ENCODE measurements at places on chromosomes 1 and 21.

GRCh38 chr1:245538671-245539070 is 383.9 kb downstream of the KIF26B start:
- no peak for DNase-seq

DNA sequence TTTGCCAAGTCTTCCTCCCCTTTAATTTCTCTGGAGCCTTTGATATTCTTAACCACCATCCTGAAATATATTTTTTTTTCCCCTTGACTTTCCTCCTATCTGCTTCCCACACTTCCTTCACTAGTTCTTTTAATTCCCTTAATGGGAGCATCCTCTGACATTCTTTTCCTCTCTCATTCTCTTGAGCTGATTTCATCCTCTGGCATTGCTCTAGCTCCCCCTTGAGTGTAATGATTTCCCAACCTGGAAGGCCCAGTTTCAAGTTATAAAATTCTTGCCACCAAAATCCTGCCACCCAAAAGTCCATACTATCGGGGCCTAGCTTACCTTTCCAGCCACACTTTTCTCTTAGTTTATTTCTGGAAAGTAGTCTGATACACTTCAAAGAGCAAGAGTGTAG is 39.5 kb upstream of the UBE2U start:
- no peak for DNase-seq

- no peak for DNase-seq
Measured at GRCh38 chr1:61116421-61116820, 34.1 kb downstream of the NFIA start.

DNA sequence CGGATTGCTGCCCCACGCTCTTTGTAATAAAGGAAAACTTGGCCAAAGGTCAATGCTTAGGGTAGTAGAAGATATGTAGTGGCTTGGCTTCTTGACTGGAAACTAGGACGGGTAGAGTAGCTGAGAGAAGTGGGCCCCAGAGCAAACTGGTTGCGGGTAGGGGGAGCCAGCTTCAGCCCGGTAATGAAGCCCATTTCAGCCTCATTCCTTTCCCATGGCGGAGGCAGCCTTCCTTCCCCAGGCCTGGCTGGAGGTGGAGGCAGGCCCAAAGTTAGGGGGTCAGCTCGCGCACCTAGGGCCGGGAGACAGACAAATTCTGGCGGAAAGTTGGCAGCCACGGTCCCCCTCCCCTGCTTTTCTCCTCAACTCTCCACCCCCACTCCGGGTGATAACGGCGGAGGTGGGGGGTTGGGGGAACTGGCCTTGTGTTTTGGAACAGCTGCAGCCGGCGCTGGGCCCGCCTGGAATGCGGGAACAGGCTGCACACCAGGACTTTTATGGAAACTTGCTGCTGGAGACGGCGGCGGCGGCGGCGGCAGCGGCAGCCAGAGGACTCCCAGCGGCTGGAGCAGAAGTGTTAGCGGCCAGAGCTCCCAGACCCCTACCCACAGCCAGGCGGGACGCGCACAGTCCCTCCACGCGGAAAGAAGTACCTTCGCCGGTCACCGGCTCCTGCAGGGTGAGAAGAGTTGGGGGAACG is at the start of gene NEXN:
Gene NEXN, plus strand, starts transcription at position 544 of the 700 bp plus-strand sequence. CDS start 27,483 bp downstream, outside the sequence.
- no peak for DNase-seq

DNA sequence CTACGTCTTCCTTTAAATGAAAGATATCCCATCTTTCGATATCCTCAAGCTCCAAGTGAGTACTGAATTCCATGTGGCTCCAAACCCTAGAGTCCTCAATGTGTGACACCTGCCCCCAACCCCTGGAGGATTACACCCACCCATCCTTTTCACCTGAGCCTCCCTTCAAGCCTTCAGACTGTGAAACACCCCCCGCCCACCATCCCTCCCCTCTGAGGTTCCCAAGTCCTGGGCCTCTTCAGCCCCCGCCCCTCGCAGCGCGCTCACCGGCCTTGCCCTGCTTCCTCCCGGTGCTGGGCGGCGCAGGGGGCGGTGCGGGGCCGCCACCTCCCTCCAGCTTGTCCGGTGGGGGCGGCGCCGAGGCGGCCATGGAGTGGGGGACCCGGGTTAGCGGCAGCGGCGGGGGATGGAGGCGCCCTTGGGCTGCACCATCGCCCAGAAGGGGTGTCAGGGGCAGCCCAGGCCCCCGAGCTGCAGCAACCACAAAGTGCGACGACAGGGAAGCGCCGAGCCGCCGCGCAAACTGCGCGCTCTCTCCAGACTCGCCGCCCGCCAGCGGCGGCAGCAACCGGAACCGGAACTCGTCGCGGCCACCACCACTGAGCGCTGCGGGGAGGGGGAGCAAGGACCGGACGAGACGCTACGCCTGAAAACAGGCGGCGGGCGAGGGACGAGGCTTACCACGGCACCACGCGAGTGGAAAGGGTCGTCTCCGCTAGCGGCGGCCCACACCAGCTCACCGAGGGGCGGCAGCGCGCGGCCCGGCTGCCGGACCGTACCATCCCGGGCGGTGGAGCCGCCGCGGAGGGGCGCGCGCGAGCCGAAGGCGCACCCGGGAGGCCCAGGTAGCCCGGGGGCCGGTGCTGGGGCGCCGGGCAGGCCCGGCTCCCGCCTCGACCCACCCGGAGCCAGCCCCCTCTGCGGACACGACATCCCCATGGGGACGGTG is at the start of gene PYGO2:
Gene PYGO2, minus strand, starts transcription at position 576 of the 949 bp plus-strand sequence. Its CDS starts 206 bp downstream, at position 370.
- DNase-seq = peak; percentile 53

- no peak for DNase-seq
Measured at GRCh38 chr1:116844775-116845174, 64.9 kb upstream of the PTGFRN start.

- no peak for DNase-seq
Measured at GRCh38 chr1:43636006-43636641, 13.8 kb upstream of the KDM4A start.

- DNase-seq = no peak
Measured at GRCh38 chr1:44775930-44776729, 790 bp downstream of the RPS8 start.

DNA sequence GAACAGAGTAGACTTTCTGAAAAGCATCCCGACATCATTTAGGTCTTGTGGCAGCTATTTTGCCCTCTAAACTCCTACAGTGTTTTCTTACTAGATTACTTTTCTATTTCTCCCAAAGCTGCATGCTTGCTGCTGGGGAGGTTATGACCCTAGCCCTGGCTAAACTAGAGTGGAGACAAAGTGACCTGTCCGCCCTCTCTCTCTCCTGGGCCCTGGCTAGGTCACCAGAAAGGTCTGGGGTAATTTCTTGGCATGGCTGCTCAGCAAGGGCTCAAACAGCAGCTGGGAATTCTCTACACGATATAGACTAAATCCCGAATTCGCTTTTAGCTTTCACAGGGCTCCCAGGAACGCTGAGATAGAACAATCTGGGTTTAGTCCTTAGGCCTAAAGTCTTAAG is 84.5 kb upstream of the KCNE2 start:
- DNase-seq = no peak

- DNase-seq = no peak
Measured at GRCh38 chr21:37909936-37910335, 6.3 kb downstream of the KCNJ6 start.

- no peak for DNase-seq
Measured at GRCh38 chr1:169364948-169365347, 2.6 kb downstream of the NME7 start.

GRCh38 chr1:44903011-44903680 is 60.1 kb upstream of the PTCH2 start:
- DNase-seq = no peak

DNA sequence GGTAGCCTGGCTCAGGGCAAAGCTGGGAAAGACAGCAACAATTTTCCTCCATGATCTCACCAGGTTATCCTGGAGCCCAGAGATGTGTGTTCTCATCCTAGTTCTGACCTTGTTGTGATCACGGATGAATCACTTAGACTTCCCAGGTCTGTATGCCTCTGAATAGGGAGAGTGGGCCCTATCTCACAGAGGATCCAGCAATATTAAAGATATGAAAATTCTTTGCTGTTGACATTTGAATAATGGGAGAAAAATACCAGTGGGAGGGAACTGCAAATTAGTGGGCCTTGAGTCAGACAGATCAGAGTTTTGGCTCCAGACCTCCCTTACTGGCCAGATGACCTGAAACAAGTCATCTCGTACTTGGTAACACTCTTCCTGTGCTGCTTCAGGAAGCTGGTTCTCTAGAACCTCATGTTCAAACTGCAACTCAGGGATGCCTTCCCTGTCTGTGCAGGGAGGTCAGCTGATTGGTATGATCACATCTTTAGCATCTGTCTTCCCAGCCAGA is 32.8 kb upstream of the RNF19B start:
- no peak for DNase-seq

- no peak for DNase-seq
Measured at GRCh38 chr1:116569776-116570357, 959 bp downstream of the CD58 start.

DNA sequence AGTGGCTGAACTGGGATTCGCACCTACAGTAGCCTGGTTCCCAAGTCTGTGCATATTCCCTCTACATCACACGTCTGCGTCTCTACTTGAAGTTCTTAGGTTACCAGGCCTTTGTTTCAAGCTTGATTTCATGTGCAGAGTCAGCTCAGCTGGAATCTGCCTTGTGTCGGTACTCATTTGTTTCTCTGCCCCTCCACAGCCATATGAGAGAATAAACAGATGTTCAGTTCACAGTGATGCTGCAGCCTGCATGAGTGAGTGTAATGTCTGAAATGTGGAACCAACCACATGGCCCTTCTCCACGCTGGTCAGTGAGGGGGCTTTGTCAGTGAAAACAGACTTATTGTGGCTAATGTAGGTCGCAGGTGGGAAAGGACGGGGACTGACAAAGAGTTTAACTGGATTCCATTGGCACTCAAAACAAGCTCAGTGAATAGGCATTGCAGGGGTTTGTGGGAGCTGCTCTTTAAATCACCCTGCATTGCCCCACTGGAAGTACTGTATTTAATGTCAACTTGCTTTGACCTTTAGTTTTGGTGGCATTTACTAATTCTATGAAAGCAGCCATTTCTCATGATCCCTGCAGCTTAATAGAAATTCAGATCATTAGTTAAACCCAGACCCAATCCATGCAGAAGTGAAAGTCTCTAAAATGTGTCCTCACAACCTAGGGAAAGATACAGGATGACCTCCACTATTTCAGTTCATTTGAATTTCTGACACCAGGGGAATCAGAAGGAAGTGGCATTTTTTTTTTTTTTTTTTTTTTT is 136.4 kb upstream of the FAM78B start:
- no peak for DNase-seq

GRCh38 chr1:21030181-21030580 is 146.5 kb downstream of the EIF4G3 start:
- no peak for DNase-seq

DNA sequence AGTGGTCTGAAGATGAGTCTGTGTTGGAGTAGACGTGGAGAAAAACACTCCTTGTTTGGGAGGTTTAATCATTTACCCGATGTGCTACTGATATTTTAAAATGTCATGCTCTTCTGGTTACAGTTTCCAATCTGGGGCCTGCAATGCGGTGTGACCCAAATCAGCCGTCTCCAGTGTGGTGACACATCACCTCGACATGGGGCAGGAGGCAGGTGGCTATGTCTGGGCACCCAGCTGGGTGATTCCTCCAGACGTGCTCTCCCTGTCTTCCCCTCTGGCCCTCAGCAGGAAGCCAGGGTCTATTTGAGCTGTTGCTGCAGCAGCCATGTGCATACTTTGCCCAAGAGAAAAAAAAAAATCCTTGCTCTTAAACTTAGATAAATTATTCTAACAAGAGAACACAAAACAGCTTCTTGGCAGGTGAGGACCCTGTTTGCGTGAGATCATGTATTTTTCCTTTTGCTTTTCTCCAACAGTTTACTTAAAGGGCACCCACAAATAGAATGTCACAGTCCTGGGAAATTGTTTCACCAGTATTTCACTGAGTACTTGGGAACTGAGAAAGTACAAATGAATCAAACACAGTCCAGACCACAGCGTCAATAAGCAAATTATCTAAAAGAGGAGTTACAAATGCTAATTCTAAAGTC is 38.9 kb upstream of the MAP10 start:
- no peak for DNase-seq

- DNase-seq = no peak
Measured at GRCh38 chr1:167996266-167996665, 59.4 kb upstream of the MPC2 start.

DNA sequence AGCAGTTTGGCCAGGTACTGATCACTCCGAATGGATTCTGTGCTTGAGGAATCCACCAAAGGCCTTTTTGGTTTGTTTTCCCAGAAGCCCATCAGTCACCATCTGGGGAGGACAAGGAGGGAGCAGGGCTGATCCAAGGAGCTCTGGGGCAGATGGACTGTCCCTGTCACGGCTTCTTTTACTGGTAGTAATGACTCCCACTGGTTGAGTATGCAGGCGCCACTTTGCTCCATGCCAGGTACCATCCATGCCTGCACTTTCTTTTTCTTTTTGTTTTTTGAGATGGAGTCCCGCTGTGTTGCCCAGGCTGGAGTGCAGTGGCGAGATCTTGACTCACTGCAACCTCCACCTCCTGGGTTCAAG is 101.7 kb downstream of the UBIAD1 start:
- DNase-seq = no peak

DNA sequence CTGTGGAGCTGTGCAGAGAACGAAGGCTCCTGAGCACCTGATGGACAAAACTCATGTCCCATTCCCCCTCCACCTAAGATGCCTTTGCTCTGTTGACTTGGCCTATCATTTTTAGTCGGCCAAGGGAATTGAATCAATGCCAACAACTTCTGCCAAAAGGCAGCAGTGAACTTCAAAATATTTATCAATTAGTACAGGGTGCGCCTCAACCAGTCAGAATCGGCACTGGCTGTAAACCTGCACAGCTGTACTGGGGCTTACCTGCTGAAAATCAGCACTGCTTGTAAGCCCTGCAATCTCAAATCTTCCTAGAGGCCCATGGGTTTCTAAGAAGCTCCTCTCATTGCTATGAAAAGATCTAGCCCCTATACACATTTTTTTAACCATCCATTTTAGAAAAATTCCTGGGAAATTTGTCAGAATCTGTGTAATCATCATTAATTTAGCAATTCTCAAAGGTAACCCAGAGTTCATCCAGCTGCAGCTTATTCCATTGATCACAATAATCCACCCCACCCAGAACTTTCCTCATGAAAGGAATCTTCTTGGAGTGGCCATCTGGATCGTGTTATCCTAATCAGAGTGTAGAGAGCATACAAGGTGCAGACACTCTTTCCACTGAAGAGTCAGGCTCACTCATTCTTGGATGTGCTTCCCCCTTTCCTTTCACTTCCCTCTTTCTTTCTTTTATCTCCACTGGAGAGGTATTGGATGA is 40.2 kb downstream of the ADAMTS1 start:
- no peak for DNase-seq

DNA sequence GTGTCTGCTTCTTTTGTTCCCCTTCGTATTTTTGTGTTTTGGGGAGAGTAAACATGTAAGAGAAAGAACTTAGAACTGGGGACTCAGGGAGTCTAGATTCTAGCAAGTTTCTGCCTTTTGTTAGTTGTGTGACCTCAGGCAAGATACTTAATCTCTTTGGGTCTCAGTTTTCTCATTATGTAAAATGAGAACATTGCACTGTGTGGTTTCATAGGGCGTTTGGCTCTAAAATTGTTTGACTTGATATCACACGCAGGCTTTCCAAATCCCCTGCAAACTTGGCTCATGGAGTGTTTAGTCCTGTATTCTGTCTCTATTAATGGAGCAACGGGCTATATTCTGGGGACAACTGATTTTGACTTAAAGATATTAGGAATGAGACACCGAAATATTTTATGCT is 57.7 kb downstream of the NTNG1 start:
- DNase-seq = no peak

- no peak for DNase-seq
Measured at GRCh38 chr1:236848274-236848923, 53.3 kb downstream of the MTR start.

- no peak for DNase-seq
Measured at GRCh38 chr1:206953626-206954025, 7.4 kb upstream of the PIGR start.
